A549 treated with dexamethasone at 1 μM for 4 hours (cell line): ENCODE measurements at places on chromosomes 11 and 22. TPM values are rescaled to one million over a fixed set of nuclear protein-coding genes. Genes with fewer than 3 reads are reported as not detected.

ZDHHC5 gene
- total RNA-seq: 69.4 to 83.9 TPM (median 80.4 TPM) in 5 replicates

MMP8 gene
- total RNA-seq: not detected in 5 replicates

EHF gene
- total RNA-seq: 0.83 to 1.7 TPM (median 1.2 TPM) in 5 replicates

DNAJB7 gene
- not detected in 5 replicates for total RNA-seq

ROM1 gene
- total RNA-seq: 3.6 to 4.4 TPM (median 4.0 TPM) in 5 replicates

ACTN3 gene
- total RNA-seq: 0.04 to 0.06 TPM (median 0.04 TPM) in 4 of 5 replicates, not detected in the other

PRRG4 gene
- 1.9 to 2.5 TPM (median 2.1 TPM) in 5 replicates for total RNA-seq

CASP4 gene
- 4.0 to 6.5 TPM (median 4.4 TPM) in 5 replicates for total RNA-seq

GRAP2 gene
- total RNA-seq: 0.12 TPM in 1 of 5 replicates, not detected in the others

MPZL3 gene
- 0.28 to 0.52 TPM (median 0.45 TPM) in 5 replicates for total RNA-seq

TRPM5 gene
- total RNA-seq: not detected in 5 replicates

PKNOX2 gene
- total RNA-seq: 0.05 TPM in 1 of 5 replicates, not detected in the others

GGTLC3 gene
- not detected in 5 replicates for total RNA-seq

ANO9 gene
- 0.52 to 1.2 TPM (median 0.66 TPM) in 5 replicates for total RNA-seq

MMP7 gene
- 20.7 to 34.8 TPM (median 25.3 TPM) in 5 replicates for total RNA-seq

EFCAB6 gene
- total RNA-seq: 0.39 to 0.65 TPM (median 0.52 TPM) in 5 replicates

RCOR2 gene
- 0.91 to 1.1 TPM (median 1.0 TPM) in 5 replicates for total RNA-seq

DDIAS gene
- 14.1 to 19.0 TPM (median 16.3 TPM) in 5 replicates for total RNA-seq

OR56B4 gene
- total RNA-seq: not detected in 5 replicates

OR51B2 gene
- not detected in 5 replicates for total RNA-seq

CLCF1 gene
- total RNA-seq: 28.8 to 36.7 TPM (median 32.5 TPM) in 5 replicates

APOBEC3G gene
- 0.09 to 0.24 TPM in 2 of 5 replicates, not detected in the others for total RNA-seq

CCDC73 gene
- 0.03 to 0.04 TPM in 2 of 5 replicates, not detected in the others for total RNA-seq

C11orf16 gene
- total RNA-seq: not detected in 5 replicates

KRTAP5-2 gene
- total RNA-seq: not detected in 5 replicates

KLHL35 gene
- 0.87 to 1.3 TPM (median 0.98 TPM) in 5 replicates for total RNA-seq
